ENCODE measurements at places on chromosomes 7 and 10.

DNA sequence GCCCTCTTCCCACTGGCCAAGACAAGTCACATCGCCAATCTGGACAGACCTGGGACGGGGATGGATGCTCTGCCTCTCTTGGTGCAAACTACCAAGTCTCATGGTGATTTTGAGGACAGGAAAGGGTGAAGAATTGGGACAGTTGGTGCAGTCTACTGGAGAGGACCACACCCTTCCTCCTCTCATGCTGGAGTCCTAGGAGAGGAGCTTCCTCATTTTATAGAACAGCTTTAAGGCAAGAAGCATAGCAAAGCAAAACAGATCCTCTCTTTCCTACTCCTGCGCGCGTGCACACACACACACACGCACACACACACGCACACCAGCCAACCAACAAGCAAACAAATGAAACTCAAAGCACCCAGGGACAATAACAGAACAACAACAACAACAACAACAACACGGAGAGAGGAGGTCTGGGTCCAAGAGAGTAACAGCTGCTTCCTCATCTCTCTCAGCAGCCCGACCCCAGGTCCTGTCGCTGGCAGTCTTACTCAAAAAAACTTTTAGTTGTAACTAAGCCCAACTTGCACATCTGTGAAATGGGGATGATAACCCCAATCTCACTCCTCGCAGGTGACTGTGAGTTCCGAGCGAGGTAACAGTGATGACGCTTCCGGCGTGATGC lies 83.4 kb downstream of the TMEM178B start:
- DNase-seq = no peak

- DNase-seq = peak; percentile 57
Measured at GRCh38 chr10:77173615-77174461, 463.8 kb downstream of the KCNMA1 start.

DNA sequence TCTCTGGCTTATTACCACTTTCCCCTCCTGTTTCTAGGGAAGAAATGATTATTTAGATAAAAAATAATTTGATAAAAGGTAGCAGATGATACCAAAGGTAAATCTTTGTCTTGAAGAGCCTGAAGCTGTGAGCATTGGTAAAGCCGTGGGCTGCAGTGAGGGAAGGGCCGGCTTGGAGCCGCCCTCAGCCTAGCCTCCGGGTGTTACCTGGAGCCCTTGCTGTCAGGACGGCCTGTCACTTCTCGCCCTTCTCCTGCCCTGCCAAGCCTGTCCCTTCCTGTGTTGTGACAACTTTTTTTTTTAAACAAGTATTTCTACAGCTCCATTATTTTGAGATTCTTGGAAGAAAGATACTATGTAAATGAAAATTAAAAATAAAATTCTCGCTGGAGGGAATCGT lies 7.0 kb downstream of the CUX1 start:
- DNase-seq = no peak

DNA sequence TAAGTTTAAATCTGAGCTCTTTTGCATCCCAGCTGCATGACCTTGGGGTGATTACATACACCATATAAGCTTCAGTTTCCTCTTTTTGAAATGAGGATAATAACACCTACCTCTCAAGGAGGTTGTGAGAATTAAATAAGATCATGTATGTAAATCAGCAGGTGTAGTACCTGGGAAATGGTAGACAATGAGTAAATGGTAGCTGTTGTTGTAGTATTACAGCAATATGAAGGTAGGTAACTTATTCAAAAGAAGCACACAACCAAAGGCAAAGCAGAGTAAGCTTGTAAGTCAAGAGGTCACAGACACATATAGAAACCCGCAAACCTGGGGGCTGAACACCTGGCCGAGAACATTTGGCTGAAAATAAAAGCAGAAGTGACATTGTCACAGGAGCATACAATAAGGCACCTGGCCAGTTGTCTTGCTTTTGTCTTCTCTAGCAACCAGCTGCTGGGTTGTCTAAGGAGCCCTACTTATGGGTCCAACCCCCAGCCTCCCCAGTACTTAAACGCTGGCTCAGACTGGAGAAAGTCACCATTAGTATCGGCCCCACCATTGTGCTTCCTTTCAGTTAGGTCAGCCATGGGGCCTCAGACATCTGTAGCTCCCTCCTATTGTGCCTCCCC lies 203.6 kb upstream of the MKLN1 start:
- no peak for DNase-seq

DNA sequence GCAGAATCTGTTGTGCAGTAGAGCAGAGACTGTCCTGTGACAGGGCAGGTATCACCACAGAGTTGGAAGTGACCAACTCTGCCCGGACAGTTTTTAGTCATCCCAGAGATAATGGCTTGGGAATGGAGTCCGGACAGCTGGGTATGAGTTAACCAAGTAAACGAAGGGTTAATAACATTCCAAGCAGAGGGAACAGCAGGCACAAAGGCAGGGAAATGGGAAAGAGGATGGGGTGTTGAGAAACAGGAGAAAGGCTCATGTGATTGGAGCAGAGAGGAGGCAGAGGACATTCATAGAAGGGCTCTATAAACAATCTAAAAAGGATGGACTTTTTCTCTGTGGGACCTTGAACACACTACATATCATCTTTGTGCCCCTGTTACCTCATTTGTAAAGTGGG lies 132.2 kb upstream of the YAE1 start:
- no peak for DNase-seq

DNA sequence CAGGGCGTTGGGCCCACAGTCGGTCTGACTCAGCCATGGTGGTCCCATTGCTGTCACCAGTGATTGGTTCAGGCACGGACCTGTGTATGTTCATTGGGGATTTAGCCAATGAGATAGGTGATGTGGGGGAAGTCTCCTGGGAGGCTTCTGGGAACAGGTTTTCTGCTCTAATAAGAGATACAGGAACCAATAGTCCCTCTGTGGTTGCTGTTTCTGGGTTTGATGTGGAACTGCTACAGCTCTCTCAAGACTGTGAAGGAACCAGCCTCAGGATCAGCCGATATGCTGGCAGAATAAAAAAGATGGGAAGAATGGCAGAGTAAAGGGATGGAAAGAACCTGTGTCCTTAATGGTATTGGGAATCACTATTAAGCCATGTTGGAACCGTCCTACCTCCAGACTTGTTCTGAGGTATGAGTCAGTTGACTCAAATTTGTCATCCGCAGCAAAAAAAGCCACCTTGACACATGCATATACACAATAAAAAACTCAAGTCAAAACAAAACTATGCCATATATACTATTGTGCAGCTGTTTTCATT lies 70.6 kb downstream of the MCMBP start:
- no peak for DNase-seq

GRCh38 chr10:113879691-113880090 lies 25.2 kb downstream of the NHLRC2 start:
- no peak for DNase-seq

DNA sequence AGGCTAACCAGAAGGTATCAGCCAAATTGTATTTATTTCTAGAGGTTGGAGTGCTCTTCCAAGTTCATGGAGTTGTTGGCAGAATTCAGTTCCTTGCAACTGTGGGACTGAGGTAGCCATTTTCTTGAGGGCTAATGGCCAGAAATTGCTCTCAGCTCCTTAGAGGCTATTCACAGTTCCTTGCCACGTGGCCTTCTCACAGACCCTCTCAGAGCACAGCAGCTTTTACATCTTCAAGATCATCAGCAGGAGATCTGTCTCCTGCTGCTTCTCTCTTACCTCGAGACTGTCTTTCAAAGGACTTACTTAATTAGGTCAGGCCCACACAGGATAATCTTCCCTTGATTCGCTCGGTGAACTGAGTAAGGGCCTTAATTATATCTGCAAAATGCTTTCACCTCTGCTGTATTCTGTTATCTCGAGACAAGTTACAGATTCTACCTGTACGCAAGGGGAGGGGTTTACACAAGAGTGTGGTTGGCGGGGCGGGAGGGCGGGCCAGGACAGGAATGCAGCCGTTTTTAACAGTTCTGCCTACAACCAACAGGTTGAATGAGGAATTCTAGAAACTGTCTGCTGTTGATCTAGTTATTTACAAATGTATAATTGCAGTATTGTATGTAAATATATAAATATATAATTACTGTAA lies 15.0 kb downstream of the MIOS start:
- DNase-seq = no peak

- no peak for DNase-seq
Measured at GRCh38 chr7:54080971-54081370, 461.2 kb upstream of the VSTM2A start.

- DNase-seq = no peak
Measured at GRCh38 chr10:127987467-127988380, 80.8 kb downstream of the PTPRE start.
